Dermis microvascular lymphatic vessel endothelial cell (primary cell): ENCODE measurements at places on chromosomes 4 and X. TPM values are rescaled to one million over a fixed set of nuclear protein-coding genes. Genes with fewer than 3 reads are reported as not detected.

The HSFX3 gene
- total RNA-seq, result not detected in 2 replicates

The L1CAM gene
- total RNA-seq, result 0.13 TPM in 2 replicates

The PRDM8 gene
- 0.90 and 2.1 TPM in 2 replicates for total RNA-seq

The ZNF157 gene
- not detected in 2 replicates for total RNA-seq

The N4BP2 gene
- total RNA-seq, result 5.5 and 5.6 TPM in 2 replicates

The ETDB gene
- total RNA-seq, result not detected in 2 replicates

The ZNF827 gene
- total RNA-seq, result 1.3 and 2.4 TPM in 2 replicates

The C4orf50 gene
- total RNA-seq, result under 0.01 TPM in 2 replicates

The AFP gene
- not detected in 2 replicates for total RNA-seq
